ENCODE measurements at places on chromosomes 5 and 9.
A peak's percentile ranks its signal among the peaks of the same experiment; 100 is the strongest.

GRCh38 chr9:17280350-17281012, 145.6 kb downstream of the CNTLN start:
- DNase-seq: no peak

- no peak for DNase-seq
Measured at GRCh38 chr5:118397236-118397635, 591.1 kb downstream of the DTWD2 start.

DNA sequence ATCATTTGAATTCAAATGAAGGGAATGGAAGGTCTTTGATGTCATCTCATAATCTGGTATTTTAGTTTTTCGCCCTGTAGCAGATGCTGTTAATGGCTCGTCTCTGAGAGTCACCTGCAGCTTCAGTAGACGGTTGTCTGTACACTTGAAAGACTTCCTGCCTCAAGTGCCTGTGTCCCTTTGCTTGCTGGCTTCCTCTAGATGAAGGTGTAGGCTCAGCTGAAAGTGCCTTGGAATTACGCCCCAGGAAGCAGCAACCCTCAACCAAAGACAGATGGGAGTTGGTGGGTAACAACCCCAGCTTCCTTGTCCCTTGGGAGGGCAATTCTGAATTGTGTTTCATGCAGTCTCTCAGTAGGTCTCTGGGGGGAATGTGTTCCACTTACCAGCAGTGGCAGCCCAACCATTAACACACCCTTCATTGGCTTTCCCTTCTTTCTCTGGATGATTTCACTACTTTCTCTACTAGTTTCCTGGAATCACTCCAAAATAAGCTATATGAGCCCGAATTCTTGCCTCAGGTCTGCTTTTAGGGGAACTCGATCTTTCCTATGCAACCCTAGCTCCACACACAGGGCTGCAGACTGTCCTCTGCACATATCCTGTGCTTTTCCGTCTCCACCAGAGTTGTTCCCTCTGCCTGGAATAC, 395.6 kb downstream of the DMAC1 start:
- no peak for DNase-seq

DNA sequence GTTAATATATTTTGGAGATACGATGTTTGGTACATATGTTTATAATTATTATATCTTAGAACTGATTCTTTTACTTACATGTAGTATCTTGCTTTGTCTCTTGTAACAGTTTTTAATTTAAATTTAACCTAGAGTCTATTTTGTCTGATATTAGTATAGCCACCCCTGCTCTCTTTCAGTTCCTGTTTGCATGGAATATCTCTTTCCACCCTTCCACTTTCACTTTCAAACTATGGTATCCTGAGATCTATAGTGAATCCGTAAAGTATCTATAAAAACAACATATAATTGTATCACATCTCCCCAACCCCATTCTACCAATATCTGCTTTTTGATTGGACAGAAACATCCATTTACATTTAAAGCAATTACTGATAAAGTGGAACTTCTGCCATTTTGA, 7.2 kb downstream of the IRGM start:
- DNase-seq: no peak

DNA sequence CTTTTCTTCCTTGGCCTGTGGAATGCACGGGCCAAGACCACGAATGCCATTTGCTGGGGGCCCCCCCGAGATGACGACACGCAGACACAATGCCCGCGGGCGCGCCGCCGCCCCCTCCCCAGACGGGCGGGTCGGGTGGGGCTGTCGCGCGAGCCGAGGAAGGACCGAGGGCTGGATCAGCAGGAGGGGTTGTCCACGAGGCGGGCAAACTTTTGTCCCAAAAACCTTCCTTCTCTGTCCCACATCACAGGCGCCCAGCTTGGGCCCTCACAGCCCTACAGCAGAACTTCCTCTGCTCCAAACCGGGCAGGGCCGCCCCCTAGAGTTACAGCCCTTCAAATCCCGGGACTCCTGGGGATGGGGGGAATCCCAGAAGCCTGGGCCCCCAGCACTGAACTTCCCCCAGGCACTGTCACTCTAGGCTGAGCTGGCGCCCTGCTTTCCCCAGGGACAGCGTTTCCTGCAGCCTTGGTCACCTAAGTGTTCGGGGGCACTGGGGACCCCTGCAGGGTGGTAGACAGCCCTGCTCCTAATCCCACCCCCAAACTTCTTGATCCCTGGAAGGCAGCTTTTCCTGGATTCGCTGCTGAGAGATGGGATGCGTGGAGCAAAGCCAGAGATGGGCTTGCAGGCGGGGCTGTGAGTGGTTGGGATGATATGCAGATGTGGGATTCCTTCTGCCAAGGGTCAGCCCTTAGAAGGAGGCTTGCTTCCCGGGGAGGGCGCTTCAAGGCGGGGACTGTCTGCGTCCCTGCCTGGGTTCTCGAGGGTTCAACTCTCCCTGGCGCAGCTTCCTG, 980 bp downstream of the COL5A1 start:
- DNase-seq: no peak

- no peak for DNase-seq
Measured at GRCh38 chr5:151280443-151280842, 23.1 kb downstream of the SLC36A3 start.

DNA sequence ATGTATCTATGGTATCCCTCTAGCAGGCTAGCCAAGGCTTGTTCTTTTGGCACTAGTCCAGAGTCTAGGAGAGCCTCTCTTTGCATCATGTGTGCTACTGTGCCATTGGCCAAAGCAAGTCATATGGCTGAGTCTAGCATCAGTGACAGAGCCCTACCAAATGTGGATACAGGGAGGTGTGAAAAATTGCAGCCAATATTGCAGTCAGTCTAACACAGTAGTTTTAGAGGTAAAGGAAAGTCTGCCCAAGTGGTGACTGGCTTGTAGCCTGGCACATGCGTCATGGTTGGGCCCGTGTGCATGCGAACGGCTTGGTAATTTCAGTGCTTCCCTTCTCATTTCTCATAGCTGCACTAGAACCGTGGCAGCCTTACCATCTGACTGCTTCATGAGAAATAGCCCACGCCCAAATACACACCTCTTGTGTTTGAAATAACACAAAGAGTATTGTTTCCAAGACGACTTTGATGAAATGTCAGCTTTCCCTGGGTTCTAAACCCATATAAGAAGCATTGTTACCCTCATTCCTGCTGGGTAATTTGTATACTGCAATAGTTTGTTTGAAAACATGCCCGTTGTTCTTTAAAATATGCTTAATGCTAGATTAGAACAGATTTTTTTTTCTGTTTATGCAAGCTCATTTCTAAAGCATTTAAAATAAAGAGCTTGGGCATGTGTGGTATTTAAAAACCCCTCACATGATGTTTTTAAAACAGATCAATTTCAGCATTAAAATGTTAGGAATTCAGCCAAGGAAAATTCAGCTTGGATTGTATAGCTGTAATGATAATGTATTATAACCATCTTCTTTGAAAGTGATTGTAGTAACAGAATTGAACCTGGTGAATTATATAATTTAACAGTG, 113.2 kb downstream of the TLE4 start:
- DNase-seq: no peak

DNA sequence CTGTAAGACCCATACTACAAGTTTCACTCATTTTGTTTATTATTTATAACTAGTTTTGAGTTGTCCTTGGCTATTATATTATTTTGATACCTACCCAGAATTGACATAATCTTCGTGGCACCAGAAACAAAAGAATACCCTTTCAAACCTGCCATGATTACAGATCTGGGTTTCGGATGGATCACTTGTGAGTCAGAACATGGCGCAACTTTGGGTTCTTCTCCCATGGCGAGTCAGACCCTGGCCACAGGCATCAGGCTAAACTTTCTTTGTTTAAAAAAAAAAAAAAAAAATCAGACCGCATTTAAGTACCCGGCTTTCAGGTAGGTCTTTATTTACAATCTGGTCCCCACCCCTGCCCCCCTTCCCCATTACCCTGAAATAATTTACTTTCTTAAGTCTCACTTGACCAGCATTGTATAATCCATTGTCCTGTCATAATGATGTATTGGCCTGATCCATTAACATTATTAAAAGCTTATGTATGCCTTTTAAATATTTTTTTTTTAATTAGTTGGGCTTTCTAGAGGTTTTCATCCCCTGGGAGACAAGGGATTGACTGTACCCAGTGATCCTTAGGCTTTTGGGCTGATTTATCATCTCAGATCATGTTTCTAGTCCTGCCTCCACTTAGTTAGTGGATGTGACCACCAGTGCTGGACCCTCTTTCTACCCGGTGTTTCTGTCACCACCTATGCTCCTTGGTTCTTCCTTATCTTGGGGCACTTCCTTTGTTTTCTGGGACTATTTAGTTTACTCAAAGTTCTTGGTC, 43.9 kb downstream of the F2RL2 start:
- no peak for DNase-seq

DNA sequence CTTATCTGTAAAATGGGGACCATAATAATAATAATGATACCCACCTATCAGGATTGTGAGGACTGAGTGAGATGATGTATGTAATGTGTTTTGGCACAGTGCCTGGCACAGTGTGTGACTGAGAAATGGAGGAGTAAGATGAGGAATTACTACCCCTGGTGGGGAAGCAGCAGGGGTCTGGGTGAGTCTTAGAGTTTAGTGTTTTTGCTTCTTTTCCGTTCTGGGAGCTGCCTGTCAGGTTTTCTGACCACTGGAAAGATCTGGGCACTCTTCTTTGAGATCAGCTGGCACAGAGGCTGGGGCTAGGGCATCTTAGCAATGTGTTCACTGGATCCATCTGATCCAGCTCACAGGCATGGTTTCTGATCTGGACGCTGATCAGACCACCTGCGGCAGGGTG, 8.5 kb downstream of the LCP2 start:
- no peak for DNase-seq

GRCh38 chr9:122302237-122303093, 37.8 kb downstream of the MRRF start:
- DNase-seq: no peak

- DNase-seq: peak; percentile 69
Measured at GRCh38 chr5:50751064-50751657, 84.7 kb downstream of the PARP8 start.

- no peak for DNase-seq
Measured at GRCh38 chr9:111078391-111079038, 40.2 kb upstream of the LPAR1 start.

DNA sequence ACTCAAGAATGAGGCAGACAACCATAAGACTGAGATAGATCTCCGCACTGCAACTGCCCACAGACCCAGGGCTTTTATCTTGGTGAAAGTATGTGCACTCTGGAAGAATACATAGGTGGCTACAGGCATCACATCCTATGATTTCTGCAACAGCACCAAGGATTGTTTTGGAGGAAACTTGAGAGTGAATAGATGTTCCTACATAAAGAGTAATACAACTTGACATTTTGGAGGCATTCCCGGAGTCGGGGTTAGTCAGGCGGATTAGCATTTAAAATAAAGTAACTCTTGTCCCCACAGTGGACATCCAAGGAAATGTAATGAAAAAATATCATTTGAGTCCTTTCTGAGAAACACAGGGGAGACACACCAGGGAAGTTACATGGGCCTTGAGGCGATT, 26.7 kb downstream of the TMEM174 start:
- DNase-seq: no peak

DNA sequence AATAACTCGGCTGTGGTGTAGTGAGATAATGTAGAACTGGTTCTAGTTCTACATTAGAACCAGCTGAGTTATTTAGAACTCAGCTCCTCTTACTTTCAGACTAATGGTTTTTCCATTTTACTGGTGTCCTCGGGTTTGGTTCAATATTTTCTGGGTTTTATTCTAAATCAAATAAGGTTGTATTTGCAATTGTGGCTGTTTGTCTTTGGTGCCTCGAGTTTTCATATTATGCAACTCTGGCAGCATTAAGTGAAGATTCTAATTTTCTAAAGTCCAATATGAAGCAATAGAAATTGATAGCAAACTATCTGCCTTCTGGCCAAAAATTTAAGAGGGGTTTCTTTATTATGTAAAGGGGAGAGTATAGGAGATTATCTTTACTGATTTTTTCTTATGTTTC, 19.0 kb downstream of the C6 start:
- DNase-seq: no peak

DNA sequence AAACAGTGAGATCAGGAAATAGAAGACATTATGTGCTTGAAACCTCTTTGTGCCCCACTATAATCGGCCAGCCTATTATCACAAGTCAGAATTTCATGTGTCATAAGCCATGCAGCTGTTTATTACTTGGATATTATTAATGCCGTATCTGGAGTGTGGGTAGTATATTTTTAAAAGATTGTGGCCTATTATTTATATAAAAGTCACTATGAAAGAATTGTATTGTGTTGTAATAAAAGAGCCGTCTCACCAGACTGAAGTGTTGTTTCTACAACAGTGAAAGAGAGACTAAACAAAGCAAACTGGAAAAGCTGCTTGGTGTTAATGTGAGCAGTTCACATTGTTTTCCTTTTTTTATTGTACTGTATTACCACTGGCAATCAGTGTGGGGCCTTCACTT, 449.1 kb downstream of the PSAT1 start:
- no peak for DNase-seq

DNA sequence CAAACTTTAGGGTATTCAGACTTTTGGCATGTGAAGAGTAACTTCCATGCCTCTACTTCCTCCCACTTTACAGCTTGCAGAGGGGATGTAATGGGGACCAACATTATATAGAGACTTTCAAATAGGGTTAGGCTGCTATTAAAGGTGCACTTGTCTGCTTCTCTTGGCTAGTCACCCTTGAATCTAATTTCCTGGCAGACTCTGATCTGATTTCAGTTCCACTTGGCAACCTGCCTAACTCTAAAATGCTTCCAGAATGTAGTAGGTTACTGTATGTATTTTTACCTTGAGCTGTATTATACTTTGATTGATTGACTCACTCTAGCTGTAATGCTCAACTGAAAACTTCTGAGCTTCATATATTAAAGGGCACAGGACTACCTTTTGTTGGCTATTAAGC, 693.4 kb downstream of the KCTD16 start:
- no peak for DNase-seq

GRCh38 chr5:82419559-82420332, 141.6 kb upstream of the RPS23 start:
- DNase-seq: no peak

DNA sequence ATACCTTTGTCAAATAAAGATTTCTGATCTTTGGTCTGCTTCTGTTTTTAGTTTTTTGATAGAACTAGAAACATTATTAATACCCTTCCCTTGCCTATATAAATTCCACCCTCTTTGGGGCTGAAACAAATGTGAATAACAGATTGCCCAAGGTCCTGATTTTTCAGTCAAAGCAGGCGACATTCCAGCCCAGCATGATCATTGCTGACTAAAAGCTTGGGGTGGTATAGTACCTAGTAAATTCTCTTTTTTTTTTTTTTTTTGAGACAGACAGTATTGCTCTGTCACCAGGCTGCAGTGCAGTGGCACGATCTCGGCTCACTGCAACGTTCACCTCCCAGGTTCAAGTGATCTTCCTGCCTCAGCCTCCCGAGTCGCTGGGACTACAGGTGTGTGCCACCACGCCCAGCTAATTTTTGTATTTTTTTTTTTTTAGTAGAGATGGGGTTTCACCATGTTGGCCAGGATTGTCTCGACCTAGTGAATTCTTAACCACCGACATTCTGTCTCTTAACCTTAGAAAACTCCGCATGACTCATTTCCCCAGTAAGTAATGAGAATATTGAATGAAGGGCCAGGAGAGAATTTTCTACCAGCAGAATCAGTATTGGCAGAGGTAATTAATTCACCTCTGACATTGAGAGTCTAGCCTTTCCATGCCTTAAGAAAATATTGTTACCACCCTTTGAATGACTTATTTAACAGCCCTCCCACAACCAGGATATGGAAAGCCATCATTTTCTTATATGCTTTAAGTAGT, 226.4 kb downstream of the GNA14 start:
- no peak for DNase-seq

Measured in activated CD4-positive, alpha-beta T cell treated with anti-CD3 and anti-CD28 coated beads, Interleukin-2, Interleukin-4, amounts not matched to agents 100 ng/mL and 50 ng/mL, durations not matched to agents 16 hours and 8 hours (primary cell).